Stimulated activated CD8-positive, alpha-beta memory T cell treated with anti-CD3 and anti-CD28 coated beads, Interleukin-15, amount 100 ng/mL, for 1 hour (primary cell): ENCODE measurements at places on chromosomes 5 and 9.

DNA sequence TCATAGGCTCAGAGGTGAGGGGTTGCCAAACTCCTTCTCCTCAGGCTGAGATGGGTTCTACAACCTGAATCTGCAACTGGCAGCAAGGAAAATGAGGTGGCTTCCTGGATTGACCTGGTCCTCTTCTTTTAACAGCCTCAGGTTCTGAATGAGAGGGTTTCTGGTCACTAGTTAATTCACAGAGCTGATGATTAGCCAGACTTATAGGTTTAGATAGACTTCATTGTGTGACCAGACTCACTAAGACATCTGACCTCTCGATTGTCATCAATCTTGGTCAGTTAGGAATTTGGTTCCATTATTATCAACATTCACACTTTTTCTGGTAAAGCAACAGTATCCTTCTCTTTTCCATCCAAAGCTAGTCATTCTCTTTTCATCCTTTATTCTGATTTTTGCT lies 257.9 kb downstream of the PAPPA start:
- no peak for DNase-seq

DNA sequence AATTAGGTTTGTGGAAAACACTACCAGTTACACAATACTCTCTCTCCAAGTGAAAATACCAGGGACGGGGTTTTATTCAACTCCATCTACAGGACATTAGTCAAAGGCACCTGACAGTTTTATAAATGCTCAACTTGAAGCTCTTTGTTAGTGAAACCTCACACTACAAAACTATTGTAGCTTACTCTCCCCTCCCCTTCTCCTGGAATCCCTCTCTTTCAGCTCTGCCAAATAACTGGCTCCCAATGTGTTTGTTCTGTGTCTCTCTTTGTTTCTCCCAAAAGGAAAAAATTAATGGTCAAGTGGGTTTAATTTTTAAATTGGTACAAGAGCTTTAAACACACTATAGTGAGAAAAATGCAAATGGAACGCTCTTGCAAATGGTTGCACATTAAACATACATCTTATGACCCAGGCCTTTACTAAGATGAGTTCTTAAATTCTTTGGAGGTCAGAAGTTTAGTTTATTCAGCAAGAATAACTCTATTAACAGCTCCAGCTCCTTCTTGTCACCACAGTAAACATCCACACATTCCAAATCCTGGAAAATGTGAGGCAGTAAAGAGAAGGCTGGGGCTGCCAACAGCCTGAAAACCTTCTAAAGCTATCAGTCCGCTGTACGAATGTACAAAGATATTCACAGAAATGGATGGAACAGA lies 48.4 kb downstream of the ZNF608 start:
- DNase-seq = no peak

DNA sequence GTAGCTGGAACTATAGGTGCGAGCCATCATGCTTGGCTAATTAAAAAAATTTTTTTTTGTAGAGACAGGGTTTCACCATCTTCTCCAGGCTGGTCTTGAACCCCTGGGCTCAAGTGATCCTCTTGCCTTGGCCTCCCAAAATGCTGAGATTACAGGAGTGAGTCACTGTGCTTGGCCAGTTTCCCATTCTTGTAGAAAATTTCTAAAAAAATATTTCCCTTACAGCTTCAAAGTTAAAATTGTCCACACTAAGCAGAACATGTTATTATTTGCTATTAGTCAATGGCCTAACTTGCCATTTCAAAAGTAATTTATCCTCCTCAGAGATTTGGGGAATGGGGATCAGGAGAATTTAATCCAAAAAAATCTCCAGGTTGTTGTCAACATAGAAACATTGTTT lies 40.1 kb downstream of the SLC38A9 start:
- no peak for DNase-seq

- DNase-seq = no peak
Measured at GRCh38 chr9:114743446-114743845, 61.5 kb upstream of the TEX48 start.

- no peak for DNase-seq
Measured at GRCh38 chr5:74312746-74313145, 327.8 kb downstream of the ENC1 start.

- DNase-seq = no peak
Measured at GRCh38 chr5:37662362-37662761, 177.5 kb downstream of the GDNF start.

DNA sequence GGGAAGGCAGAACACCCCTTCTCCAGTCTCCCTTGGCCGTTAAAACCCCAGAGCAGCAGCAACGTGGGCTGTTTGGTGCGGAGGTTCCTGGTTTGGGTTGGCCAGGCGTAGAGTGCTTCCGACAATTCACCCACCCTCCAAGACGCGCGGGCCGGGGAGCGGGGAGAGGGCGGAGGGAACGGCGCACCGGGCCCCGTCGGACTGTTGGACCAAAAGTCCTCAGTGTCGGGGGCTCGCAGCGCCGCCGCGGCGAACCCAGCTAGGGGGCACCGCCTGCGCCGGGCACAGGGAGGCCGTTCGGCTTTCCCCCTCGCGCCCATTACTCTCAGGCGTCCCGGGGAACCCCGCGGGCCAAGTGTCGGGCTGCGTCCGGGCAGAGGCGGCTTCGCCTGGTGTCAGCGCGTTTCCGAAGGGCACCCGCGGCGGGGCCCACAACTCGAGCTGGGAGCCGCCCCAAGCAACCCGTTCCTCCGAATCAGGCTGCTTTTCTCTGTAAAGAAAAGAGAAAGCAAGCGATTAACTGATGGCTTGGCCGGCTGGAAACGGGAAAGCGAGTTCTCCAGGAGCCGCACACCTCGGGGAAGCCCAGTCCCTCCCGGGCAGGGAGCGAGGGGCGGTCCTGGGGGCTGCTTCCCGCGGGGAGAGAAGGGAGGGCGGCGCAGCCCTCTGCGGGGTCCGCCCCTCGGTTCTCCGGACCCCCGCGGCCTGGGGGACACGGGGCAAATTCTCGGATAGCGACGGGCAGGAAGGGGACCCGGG lies 145.5 kb downstream of the ERCC6L2 start:
- DNase-seq = peak; percentile 34

DNA sequence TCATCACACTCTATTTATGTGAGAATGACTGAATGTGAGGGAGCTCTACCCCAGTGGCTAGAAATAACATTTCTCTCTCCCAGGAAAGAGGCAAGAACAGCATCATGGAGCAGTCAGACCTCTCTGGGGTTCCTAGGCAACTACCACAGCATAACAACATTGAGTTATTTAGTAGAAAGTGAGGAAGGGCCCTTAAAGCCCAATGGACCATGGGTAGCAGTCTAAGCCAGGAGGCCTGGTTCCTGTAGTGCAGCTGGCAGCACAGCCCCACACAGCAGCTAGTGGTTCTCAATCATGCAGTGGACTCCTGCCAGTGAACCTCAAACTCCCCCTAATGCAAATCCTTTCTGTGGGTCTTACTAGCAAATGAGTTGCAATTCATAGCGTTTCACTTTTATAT lies 55.3 kb downstream of the SPEF2 start:
- no peak for DNase-seq

DNA sequence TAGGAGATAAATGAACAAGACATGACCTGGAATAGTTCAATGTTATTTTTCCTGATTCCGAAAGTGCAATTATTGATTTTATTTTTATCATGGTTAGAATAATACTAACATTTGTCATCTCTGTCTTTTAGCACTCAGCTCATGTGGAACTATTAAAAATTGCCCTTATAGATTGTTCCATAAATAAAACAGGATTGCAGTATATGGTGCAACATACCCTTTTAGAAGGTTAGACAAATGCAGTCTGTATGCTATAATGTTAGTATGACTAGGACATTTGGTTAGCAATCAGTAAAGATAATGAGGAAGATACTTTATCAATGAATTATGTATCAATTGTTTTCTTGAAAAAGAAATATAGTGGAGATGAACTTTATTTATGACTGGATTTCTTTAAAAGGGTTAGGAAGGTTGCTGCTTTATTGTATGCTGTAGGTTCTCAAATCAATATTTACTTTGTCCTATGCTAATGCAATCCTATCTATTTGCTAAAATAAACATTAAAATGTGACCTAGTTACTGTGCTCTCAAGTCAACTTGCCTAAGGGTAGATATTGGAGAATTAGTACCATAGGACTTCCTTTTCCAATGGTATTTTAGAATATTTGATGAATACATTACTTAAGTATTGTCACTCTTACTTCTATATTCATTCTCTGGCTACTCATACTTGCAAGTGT lies 348.9 kb upstream of the ISL1 start:
- DNase-seq = no peak

GRCh38 chr5:82374637-82375036 lies 96.5 kb upstream of the RPS23 start:
- no peak for DNase-seq

GRCh38 chr9:94805585-94805984 lies 79.1 kb downstream of the AOPEP start:
- no peak for DNase-seq

- no peak for DNase-seq
Measured at GRCh38 chr9:84154320-84154719, 173.7 kb downstream of the RMI1 start.

DNA sequence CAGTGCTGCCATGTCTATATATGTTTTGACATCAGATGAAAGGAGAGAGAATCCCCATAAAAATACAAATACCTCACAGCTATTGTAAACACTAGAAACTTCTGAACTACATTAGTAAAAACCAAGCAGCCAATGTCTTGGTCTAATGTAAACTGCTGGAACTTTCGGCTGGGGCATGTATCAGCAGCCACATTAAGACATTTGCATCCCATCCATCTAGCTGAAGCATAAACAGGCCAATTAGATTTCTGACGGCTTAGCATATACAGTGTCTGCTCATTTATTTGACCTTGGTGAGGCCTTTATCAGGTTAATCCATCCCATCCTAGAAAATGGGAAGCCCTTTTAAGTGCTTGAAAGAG lies 65.7 kb downstream of the PTCH1 start:
- no peak for DNase-seq

GRCh38 chr9:109052416-109052815 lies 39.1 kb upstream of the CTNNAL1 start:
- DNase-seq = no peak

DNA sequence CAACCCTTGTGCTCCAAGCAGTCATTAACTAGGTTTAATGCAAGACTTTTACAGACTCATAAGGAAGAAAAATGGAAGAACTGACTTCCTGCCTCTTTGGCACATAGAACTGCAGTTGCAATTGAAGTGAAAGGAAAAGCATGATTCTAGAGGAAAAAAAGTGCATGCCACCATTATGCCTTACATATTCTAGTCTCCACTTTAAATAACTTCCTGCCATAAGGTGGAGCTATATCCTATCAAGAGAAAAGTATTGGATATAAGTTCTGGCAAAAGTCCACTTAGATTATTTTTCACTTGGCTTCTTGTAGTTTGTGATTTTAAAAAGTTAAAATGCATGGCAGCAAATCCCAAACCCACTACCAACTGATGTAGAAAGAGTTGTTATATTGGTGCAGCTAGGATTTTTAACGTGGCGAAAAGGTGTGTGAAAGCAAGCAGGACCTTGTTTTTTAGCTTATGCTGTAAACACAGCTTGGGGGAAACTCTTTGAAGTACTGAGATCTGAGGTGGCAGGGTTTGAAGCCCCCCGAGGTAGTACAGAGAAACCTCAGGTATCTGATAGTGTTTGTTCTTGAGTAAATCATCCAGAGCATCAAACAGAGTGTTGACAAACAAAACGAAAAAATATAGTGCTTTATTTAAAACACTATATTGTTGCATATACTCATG lies 117.9 kb downstream of the ANXA1 start:
- DNase-seq = no peak

GRCh38 chr9:75176037-75176436 lies 87.7 kb downstream of the OSTF1 start:
- no peak for DNase-seq

- DNase-seq = no peak
Measured at GRCh38 chr9:79026316-79026715, 545.4 kb upstream of the TLE4 start.

- no peak for DNase-seq
Measured at GRCh38 chr9:99181621-99182020, 40.1 kb downstream of the ALG2 start.

- DNase-seq = no peak
Measured at GRCh38 chr5:103428923-103429322, 133.7 kb downstream of the NUDT12 start.

GRCh38 chr5:143182106-143182505 lies 221.4 kb downstream of the NR3C1 start:
- DNase-seq = no peak

DNA sequence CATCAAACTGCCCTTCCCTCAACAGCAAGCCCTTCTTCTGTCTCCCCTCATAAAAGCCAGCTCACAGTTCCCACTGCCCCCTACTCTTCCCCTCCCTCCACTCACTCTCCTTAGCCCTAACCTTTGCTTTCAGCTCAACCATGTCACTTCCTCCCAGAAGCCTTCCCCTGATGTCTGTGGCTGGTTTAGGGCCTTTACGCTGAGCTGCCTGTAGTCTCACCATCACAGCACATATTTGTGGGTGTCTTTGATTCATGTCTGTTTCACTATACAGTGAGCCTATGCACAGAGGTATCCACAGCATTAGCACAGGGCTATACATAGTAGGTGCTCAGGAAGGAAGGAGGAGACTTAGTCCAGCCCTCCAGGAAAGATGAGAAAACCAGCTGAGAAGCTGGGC lies 34.7 kb downstream of the C9orf50 start:
- DNase-seq = no peak

GRCh38 chr5:139277171-139277570 lies 16.4 kb upstream of the MATR3 start:
- no peak for DNase-seq

- DNase-seq = no peak
Measured at GRCh38 chr5:80761176-80761575, 106.4 kb upstream of the DHFR start.

DNA sequence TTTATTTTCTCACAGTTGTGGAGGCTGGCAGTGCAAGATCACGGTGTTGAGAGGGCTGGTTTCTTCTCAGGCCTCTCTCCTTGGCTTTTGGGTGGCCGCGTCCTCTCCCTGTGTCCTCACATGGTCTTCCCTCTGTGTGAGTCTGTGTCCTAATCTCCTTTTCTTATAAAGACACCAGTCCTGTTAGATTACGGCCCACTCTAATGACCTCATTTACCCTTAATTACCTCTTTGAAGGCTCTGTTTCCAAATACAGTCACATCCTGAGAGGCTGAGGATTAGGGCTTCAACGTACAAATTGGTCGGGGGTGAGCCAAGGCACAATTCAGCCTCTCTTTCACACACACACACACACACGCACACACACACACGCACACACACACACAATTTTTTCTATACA lies 73.0 kb downstream of the UGCG start:
- DNase-seq = no peak
